Stimulated activated CD4-positive, alpha-beta T cell treated with anti-CD3 and anti-CD28 coated beads, Interleukin-1b, Interleukin-23, amount 100 ng/mL, for 48 hours (primary cell): ENCODE measurements at places on chromosomes 1 and 21.

DNA sequence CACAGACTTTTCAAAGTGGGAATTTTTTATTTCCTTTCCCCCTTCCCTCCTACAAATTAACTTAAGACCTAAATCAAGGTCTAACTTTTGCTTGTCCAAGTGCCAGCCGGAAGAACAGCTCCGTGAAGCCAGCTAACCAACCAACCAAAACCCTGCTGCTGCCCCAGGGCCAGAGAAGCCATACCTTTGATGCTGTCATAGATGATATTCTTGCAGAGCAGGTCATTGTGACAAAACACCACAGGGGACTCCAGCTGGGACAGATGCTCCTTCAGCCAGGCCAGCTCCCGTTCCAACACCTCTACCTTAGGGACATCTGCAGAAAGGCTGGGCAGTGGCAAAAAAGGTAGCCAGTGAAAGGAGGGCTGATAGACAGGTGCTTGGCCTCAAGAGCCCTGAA lies 10.7 kb downstream of the ETNK2 start:
- DNase-seq = no peak

DNA sequence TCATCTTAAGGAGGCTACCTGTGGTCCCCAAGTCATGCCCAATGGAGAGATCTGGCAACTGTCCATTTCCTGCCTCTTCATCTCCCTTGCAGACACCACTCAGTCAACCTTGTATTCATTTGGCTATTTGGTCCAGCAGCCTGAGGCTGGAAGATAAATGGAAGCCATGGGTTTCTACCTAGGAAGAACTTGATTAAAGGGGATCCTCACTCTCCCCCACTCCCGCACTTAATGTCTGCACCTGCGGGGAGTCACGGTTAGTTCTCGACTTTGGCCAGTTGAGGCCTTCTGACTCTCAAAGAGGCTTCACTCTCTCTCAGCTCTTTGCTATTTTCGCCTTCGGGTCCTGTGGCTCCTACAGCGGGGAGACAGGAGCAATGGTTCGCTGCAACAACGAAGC lies 8.4 kb upstream of the ATXN7L2 start:
- DNase-seq = no peak

DNA sequence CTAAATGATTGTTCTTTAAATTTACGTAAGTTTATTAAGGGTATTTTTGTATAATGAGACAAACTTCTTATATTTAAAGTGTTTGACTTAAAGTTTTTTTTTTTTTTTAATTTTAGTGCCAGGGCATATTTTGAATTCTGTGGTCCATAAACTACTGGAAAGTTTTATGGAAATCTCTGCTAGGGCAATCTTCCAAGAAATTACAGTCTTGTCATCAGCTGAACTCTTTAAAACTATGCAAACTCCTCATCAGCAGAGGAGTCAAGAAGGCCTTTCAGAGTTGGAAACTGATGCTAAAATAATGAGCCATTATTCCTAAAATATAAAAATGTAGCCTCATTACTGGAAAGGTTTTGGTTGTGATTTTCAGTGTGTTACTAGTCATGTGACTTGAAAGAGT lies 1201.9 kb downstream of the BRINP3 start:
- no peak for DNase-seq

GRCh38 chr1:207069858-207070506 lies 16.9 kb downstream of the PFKFB2 start:
- no peak for DNase-seq

- no peak for DNase-seq
Observed at GRCh38 chr21:34561806-34562205, 49.8 kb upstream of the KCNE1 start.

GRCh38 chr1:208081972-208082371 lies 162.2 kb downstream of the PLXNA2 start:
- no peak for DNase-seq

- no peak for DNase-seq
Observed at GRCh38 chr1:91278754-91279153, 125.9 kb downstream of the HFM1 start.
